ENCODE measurements at places on chromosomes 5 and 9.
A peak's percentile ranks its signal among the peaks of the same experiment; 100 is the strongest.

GRCh38 chr9:81292056-81292805, 397.1 kb downstream of the TLE1 start:
- no peak for DNase-seq

DNA sequence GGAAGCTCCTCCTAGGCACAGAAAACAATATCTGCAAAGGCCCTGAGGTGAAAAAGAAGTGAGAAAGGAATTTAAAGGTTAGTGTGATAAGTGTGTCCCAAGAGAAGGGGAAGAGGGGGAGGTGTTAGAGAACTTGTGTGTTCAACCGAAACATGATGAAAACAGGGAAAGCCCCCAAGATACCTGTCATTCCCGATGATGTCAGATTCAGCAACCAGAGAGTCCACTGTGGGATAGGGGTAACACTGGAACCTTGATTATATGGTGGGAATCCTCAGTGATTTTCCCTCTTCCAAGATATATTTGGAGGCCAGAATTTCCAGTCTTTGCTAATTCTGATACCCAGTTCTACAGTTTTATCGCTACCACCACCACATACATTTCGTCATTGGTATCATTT, 15.5 kb upstream of the BNC2 start:
- no peak for DNase-seq

DNA sequence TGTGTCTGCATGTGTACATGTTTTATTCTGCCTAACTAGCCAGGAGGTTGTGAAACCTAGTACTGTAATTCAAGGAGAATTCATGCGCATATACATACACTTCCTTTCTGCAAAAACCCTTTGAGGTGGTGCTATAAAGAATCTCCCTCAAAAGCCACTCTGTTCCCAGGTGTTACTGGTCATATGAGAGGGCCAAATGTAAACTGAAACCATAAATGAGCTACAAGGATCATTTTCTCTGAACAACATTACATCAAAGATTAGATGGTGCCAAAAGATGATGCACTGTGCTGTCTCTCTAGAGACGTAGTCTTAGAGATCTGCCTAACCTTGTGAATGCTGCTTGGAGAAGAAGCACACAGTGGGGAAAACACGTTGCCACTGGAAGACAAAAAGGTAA, 15.7 kb downstream of the NREP start:
- DNase-seq: peak; percentile 30

GRCh38 chr5:126918615-126918957, 111.8 kb downstream of the MARCHF3 start:
- no peak for DNase-seq

- peak; percentile 88 for DNase-seq
Observed at GRCh38 chr5:111143910-111144309, 51.8 kb downstream of the WDR36 start.

DNA sequence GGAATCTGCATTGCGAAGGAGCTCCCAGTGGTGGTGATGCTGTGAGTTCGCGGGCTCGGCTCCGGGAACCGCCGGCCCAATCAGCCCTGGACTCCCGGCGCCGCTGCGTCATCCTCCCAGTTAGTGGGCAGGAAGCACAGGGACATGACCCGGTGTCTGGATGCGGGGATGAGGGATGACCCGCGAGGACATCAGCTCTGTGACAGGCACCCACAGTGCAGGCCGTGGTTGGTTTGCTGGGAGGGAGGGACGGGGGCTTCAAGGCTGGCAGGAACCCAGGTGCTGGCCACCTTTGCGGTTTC, 996 bp downstream of the NXNL2 start:
- DNase-seq: no peak

GRCh38 chr5:1564182-1564748, 40.5 kb upstream of the LPCAT1 start:
- DNase-seq: no peak

GRCh38 chr5:8840237-8840636, 705.6 kb downstream of the SEMA5A start:
- DNase-seq: no peak

GRCh38 chr9:127336506-127337352, 60.2 kb upstream of the SLC2A8 start:
- peak; percentile 77 for DNase-seq

- no peak for DNase-seq
Observed at GRCh38 chr9:26264709-26265601, 586.7 kb upstream of the TUSC1 start.

DNA sequence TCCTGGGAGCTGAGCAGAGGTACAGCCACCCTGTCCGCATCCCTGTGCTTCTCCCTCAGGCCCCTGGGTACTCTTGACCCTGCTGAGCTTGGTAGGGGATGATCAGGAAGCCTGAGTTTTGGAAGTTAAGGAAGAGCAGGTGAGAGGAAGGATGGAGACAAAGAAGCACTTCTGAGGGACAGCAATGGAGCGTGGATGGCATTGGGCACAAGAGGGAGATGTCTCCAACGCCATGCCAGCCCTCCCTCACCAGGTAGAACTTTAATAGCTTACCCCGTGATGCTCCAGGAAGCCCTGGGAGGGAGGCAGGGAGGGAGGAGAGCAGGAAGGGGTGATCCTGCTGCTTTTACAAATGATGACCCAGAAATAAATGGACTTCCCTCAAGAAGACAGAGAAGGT, 29.9 kb upstream of the SMU1 start:
- no peak for DNase-seq
